ENCODE measurements at places on chromosomes 6 and 20.

DNA sequence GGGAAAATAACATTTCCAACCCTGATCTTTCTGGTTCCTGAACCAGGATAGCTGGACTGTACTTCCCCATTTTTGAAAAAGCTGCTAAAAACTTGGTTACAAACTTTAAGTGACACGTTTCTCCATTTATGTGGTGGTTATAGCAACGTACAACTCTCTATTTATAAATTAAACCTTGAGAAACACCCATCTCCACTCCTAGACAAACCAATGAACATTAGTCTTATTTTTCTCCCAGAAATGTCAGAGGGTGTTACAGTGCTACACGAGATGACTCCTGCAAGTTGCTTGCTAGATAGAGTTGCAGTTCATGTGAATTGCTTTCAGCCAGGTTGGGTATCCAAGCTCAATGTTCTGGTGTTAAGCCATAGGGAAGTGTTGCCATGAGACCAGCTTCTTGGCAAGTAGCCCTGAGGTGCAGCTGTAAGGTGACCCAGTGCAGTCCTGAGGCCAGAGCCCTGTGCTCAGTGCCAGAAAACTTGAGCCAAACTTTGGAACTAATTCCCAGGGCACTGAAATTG is 51.3 kb upstream of the REV3L start:
- no peak for DNase-seq

- DNase-seq = no peak
These were observed 9.8 kb downstream of the KIF3B start for GRCh38 chr20:32287231-32287638.

DNA sequence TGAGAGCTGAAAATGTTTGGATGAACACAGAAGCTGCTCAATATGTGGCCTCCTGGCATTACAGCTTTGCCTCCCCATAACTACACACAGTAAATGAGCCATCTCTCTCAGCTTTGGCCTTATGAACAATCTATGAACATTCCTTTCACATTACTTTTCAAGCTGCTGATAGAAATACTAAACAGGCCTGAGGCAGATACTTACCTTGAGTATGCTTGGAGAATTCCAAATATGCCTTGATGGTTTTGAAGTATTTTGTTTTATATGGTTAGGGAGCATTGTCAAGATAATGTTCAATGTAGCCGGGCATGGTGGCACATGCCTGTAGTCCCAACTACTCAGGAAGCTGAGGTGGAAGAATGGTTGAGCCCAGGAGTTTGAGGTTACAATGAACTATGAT is 104.5 kb downstream of the CD24 start:
- no peak for DNase-seq

- DNase-seq = no peak
These were observed 40.3 kb upstream of the GFOD1 start for GRCh38 chr6:13527671-13528056.

DNA sequence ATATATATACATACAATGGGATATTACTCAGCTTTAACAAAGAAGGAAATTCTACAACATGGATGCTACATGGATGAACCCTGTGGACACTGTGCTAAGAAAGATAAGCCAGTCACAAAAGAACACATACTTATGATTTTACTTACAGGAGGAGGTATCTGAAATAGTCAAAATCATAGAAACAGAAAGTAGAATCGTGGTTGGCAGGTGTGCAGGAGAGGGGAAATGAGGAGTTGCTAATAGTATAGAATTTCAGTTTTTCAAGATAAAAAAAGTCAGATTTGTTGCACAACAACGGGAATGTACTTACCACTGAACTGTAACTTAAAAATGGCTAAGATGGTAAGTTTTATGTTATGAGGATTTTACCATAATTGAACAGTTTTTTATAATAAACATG is 706.3 kb downstream of the TFAP2A start:
- DNase-seq = no peak

GRCh38 chr6:6007366-6008088 is 802 bp upstream of the NRN1 start:
- DNase-seq = no peak

DNA sequence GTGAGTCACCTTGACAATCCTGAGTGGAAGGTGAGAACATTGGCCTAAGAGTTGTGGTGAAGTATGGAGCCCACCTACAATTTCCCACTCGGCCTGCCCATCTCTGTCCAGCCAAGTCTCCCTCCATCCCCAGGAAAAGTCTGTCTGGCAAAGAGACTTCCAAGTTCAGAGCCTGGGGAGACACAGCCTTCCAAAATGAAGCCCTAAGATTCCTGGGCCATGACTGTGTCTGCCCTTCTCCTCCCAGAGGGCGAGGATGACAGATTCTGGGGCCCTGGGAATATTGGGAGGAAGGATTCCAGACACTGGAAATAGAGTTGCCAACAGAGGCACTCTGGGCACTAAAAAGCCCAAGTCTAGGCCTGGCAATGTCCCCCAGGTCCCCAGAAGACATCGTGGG is 176.8 kb downstream of the NFATC2 start:
- DNase-seq = no peak

GRCh38 chr6:114068771-114069170 is 97.8 kb upstream of the HDAC2 start:
- no peak for DNase-seq

DNA sequence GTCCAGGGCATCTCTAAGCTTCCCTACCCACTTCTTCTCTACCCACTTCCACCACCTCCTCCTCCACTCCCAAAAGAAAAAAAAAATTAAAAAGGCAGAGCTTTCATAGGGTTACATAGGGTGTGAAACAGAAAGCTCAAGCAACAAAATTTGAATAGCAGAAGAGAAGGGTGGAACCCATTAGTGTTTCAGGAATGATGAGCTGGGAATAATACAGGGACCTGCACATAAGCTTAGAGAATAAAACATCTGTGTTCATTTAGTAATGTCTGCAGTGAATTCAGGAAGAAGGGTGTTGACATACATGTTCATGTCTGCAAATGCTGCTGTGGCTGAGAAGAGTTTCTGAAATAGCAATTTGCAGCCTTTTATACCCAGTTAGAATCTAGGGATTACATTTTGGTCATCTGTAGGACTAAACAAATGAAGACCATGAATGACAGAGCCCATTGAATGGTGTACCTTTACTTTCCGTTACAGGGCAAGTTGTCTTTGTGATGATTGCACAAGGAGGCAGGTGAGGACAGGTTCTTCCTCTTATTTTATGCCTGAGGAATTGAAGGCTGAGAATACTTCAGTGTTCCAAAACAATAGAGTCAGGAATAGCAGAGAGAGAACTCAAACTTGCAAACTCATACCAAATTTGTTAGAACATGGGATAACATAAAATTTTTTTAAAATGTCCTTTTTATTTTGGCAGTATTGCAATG is 975.1 kb downstream of the TFAP2A start:
- no peak for DNase-seq

GRCh38 chr20:50521221-50522052 is 11.3 kb downstream of the PTPN1 start:
- no peak for DNase-seq

DNA sequence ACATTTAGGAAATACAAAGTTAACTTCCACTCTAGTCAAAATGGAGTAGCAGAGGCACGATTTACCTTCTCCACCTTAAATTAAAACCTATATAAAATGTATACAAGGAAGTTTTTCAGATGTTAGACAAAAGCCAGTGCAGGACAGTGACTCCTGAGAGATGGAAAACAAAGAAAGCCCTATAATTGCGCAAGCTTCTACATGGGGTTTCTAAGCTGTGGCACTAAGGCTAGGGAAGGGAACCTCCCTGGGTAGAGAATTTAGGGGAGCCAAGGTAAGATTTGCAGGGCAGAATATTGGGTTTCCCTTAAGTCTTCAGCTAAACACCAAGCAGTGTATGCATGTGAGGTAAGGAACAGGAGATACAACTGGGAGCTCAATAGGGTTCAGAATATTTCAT is 18.5 kb upstream of the ZC3H12D start:
- no peak for DNase-seq

GRCh38 chr20:31717478-31718201 is 5.0 kb downstream of the BCL2L1 start:
- DNase-seq = no peak

GRCh38 chr20:61292821-61293612 is 41.0 kb downstream of the CDH4 start:
- no peak for DNase-seq

- peak; percentile 66 for DNase-seq
These were observed 814 bp upstream of the HSP90AB1 start for GRCh38 chr6:44245912-44246662.

GRCh38 chr20:17202030-17202429 is 24.8 kb upstream of the PCSK2 start:
- no peak for DNase-seq

DNA sequence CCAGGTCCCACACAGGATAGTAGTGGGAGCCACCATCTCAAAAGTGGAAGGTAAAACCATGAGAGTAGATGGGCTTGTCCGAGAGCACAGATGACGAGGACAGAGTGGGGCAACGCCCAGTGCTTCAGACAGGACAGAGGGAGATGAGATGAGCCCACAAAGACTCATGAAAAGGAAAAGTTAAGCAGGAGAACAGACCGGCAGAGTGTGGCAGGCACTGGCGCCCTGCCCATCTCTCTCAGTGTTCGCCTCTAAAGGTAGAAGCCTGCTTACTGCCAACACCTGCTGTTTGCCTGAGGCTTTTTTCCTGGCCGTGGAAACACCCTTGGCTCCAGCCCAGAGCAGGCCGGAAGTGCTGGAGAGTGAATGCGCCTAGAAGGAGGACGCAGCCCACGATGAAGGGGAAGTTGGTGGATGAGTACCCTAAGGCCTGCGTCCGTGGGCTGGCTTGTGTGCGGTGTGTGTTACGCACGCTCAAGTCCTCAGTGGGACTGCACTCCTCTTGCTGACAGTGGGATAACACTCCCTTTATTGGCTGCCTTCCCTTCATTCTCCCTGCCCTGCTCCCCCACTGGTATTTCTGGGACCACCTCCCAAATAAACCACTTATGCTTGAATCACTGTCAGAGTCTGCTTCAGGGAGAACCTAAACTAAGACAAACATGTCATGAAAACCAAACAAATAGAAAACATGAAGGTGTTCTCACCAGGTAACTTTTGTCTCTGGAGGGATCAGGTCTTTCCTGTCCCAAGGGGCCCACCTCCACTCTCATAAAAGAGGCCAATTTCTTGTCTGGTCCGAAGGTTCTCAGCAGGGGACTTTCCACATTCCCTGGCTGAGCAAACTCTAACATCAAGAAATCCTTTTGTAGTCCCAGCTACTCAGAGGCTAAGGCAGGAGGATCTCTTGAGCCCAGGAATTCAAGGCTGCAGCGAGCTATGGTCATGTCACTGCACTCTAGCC is 9.1 kb upstream of the FOXP4 start:
- DNase-seq = no peak

- no peak for DNase-seq
These were observed 652.3 kb downstream of the EPHA7 start for GRCh38 chr6:92767101-92767500.

DNA sequence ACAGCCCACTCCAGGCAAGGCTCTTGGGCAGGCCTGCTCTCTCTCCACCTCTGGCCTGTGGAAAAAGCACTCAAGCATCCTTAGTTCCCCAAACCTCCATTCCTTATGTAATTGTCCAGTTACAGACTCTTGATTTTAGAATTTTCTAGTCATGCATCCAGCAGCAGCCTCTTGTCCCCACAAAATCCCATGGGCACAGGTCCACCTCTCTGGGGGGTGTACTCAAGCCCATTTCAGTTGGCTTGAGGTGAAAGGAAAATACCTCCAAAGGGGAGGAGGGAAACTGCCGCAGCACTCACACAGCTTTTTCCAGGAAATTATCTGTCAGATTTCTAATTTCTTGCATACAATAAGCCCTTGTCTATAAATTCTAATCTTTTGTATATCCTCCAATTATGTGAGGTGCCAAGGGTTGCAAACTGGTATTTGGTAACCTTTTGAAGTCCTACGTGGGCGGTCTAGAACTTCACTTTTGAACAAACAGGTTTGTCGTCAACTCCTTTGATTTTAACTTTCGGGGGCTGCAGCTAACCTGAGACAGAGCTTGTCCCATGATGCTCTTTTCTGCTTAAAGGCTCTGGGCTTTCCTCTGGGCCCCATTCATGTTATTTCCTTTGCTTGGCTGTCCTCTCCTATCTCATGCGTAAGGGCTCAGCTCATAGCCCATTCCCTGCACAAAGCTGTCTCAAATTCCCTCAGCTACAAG is 104.7 kb upstream of the CEP85L start:
- no peak for DNase-seq

GRCh38 chr6:18507018-18507415 is 119.9 kb downstream of the RNF144B start:
- DNase-seq = no peak

GRCh38 chr6:4665489-4666417 is 110.5 kb upstream of the CDYL start:
- DNase-seq = no peak

DNA sequence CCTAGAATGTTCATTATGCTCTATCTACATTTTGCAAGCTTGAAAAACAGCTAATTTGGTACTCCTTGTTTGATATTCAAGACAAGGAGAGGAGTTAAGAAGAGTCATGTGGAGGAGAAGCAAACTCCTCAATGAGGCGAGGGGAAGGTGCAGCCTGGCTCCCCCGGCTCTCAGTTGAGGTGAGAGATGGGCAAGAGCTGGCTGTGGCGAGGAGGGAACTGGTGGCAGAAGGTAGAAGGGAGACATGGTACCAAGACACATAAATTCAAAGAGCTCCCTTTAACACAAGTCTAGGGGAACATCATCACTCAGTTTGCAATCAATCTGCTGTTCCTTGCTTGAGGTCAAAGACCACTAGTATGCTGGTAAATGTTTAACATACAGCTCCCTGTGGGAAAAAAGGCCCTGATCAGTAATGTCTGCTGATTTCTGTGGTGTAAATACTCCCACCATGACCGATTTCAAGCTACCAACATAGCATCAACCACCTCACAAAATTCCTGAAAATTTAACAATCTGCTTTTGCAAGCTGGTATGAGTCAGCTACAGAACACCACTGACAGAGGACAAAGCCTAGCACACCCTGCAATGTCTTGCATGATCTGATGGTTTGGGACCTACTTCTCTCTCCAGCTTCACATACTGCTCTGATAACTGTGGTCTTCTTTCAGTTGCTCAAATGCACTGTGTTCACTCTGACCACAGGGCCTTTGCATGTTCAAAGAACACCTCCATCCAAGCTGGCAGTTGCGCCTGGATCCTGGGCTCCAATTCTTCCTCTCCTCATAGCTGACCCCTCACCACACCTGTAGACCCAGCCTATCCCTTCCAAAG is 516.3 kb upstream of the CHD6 start:
- DNase-seq = no peak

DNA sequence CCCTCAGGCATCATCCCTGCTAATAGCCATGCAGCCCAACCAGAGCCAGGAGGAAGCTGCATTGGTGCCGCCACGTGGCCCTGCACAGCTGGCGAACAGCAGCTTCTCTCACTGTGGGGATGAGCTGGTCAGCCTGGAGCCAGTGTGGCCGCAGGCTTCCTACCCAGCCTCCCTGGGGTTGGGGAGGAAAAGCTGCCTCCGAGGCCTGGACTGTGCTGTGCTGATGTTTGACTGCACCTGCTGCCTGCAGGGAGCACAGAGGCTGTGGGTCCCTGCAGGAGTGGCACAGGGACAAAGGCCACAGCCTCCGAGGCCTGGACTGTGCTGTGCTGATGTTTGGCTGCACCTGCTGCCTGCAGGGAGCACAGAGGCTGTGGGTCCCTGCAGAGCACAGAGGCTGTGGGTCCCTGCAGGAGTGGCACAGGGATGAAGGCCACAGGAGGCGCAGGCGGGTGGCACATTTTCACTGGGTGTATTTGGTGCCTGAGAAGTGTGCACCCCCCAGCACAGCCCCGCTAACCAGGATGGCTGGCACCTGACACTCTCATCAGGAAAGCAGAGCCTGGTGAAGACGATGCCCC is 83.9 kb downstream of the DLL1 start:
- no peak for DNase-seq

GRCh38 chr6:48535582-48536009 is 424.6 kb upstream of the PTCHD4 start:
- DNase-seq = no peak
